ENCODE measurements at places on chromosomes 3 and 15. TPM values are rescaled to one million over a fixed set of nuclear protein-coding genes. Genes with fewer than 3 reads are reported as not detected.

Gene C3orf85
- total RNA-seq: not detected

Gene RBP2
- not detected for total RNA-seq

Gene DNAH12
- total RNA-seq: 0.29 TPM

Gene ZIC1
- total RNA-seq: not detected

Gene RASGRP1
- total RNA-seq: 0.94 TPM

Gene IMPG2
- 0.25 TPM for total RNA-seq

Gene APOD
- total RNA-seq: 70.8 TPM

Gene CFAP92
- total RNA-seq: 1.9 TPM
